Pulmonary artery endothelial cell (primary cell): ENCODE measurements at places on chromosomes 1 and 21. TPM values are rescaled to one million over a fixed set of nuclear protein-coding genes. Genes with fewer than 3 reads are reported as not detected.

IFNAR1 gene
- 20.1 and 28.5 TPM in 2 replicates for total RNA-seq

DVL1 gene
- total RNA-seq, result 57.5 and 60.5 TPM in 2 replicates

CXADR gene
- total RNA-seq, result 4.4 and 7.6 TPM in 2 replicates

KIRREL1 gene
- 35.9 and 42.8 TPM in 2 replicates for total RNA-seq

CTSS gene
- total RNA-seq, result 31.1 and 33.7 TPM in 2 replicates

USH2A gene
- not detected in 2 replicates for total RNA-seq

ZBTB8B gene
- under 0.01 and 0.07 TPM in 2 replicates for total RNA-seq

AMY1A gene
- total RNA-seq, result not detected in 2 replicates

COL16A1 gene
- 0.33 and 0.53 TPM in 2 replicates for total RNA-seq

PLA2G4A gene
- total RNA-seq, result 18.6 and 18.9 TPM in 2 replicates

RPTN gene
- total RNA-seq, result not detected in 2 replicates

TNNI3K gene
- 0.20 TPM in 1 of 2 replicates, not detected in the other for total RNA-seq

ILDR2 gene
- total RNA-seq, result not detected in 2 replicates

PRXL2B gene
- 29.9 and 36.0 TPM in 2 replicates for total RNA-seq

KLHDC8A gene
- total RNA-seq, result not detected in 2 replicates

GRCh38 chr1:89337903-89338302, 26.0 kb upstream of the GBP6 start:
- DNase-seq, result no peak

- peak; percentile 64 for DNase-seq
These were observed 19.8 kb downstream of the SELP start for GRCh38 chr1:169610108-169610507.

DNA sequence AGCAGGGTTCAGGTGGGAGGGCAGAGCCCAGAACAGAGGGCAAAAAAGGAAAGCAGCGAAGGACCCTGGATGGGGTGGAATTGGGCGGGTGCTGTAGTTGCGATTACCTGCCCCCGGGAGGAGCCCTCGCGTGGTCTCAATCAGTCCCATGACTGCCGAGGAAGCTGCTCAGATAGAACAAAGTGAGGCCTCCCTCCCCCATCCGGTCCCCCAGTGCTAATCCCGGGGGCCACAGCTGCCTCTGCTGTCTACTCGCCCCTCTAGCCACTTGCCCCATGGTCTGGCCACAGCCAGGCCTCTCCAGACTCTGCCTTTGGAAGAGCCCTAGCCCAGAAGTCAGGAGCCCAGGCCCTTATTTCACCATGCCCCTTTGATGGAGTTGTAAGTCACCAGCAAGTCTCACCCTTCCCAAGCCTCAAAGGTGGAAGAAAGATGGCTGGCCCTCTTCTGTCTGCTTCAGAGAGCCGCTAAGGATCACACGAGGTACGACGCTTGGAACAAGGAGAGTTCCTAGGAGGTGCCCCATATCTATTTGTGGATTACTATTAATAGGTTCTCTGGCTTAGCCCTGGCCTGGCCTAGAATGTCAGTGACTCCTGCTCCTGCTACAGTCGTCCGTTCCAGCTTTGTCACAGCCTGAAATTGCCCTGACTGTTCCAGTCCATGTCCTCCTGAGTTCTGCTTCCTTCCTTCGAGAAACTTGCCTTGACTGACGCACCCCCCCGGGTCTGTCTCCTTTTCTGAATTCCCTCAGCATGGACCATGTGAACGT, 16.4 kb downstream of the ECHDC2 start:
- DNase-seq, result no peak

- no peak for DNase-seq
These were observed 56.1 kb downstream of the LMX1A start for GRCh38 chr1:165300400-165300903.

- DNase-seq, result no peak
These were observed 5.9 kb downstream of the TARBP1 start for GRCh38 chr1:234473118-234473517.

- no peak for DNase-seq
These were observed 2.7 kb downstream of the RBM15 start for GRCh38 chr1:110341872-110342331.

- DNase-seq, result no peak
These were observed 581.3 kb upstream of the BEND5 start for GRCh38 chr1:49358036-49358435.

DNA sequence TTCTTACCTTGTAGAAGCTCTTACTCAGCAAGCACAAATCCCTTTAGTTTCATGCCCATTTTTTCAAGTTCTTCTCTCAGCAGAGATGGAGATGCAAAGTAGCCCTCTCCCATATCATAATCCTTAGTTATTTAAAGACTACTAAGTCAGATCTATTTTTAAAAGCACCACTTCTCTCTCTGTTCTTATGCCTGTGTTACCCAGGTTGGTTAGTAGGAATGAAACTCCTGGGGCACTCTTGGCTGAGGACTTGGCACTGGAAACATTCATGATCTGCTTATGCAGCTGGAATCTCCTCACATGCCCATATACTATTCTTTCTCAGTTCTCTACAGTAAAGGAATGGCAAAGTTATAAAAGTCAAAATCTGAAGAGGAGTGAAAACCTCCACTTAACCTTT, 51.9 kb upstream of the PPP2R5A start:
- DNase-seq, result no peak

- no peak for DNase-seq
These were observed 2.6 kb downstream of the HDGF start for GRCh38 chr1:156748670-156749418.

DNA sequence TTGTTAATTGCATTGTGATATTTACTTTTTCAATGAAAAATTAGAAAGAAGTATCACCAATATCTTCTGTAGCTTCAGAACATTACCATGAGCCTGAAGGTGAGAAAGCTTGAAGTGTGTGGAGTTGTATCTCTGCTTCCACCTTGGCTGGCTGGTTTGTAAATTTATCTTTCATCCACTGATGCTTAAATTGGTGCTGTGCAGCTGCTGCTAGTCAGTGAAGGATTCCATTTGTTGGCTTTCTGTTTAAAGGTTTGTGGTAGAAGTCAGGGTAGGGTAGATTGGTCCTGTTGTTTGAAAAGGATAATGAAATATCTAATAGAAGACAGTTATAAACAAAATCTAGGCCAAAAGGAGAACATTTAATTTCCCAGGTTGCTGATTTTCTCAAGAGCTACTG, 105.7 kb downstream of the C1orf21 start:
- DNase-seq, result no peak

- DNase-seq, result no peak
These were observed 81.9 kb downstream of the SIPA1L2 start for GRCh38 chr1:232547938-232548484.

GRCh38 chr21:32329776-32330175, 31.1 kb downstream of the MRAP start:
- DNase-seq, result peak; percentile 20

GRCh38 chr1:153485863-153486262, 25.4 kb upstream of the S100A7 start:
- DNase-seq, result no peak

DNA sequence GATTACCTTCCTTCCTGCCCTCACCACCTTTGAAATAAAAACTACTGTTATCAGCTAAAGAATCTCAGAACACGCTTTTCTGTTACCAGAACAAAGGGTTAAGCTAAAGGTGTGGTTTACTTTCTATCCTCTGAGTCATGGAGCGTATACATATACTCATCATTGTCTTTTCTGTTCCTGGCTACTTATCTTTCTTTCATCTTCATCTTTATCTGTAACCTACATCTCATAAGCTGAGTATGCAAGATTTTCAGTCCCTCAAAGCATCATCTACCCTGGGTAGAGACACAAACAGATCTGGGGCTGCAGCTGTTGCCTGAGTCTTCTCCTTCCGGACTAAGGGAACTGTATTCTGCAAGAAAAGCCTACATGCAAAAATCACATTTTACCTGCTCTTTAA, 75.6 kb downstream of the LMO4 start:
- DNase-seq, result no peak

DNA sequence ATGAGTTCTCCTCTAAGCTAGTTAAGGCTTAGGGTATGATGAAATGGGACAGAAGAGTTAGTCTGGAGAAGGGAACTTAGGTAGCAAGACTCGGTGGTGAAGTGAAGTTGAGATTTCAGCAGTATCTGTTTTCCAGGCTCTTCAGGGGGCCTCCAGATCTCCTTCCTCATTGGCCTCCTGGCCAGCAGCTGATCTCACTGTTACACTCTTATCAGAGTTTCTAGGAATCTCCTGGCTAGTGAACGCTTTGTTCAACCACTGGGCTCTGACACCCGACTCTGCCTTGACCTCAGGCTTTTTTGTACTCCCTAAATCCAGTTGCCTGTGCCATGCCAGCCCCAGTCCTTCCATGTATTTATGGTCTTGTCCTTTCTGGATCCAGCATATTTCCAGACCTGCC, 311.0 kb downstream of the ASTN1 start:
- DNase-seq, result no peak

DNA sequence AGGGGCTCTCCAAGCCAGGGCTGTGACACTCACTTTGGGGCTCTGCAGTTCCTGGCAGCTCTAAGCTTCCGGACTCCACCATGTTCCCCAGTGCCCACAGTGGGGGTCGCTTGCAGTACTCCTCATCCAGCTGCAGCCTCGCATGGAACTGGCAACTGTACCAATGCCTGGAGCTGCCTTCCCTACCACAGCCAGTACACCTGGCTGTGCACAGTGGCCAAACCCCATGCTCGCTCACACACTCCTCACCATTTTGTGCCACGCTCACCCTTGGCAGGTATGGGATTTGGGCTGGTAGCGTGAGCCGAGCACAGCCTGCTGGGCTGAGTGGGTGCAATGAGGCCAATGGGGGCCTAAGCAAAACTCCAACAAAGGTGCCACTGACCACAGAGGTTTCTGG, 1369.9 kb downstream of the KCNT2 start:
- no peak for DNase-seq

- peak; percentile 17 for DNase-seq
These were observed 18.2 kb upstream of the FCGR2A start for GRCh38 chr1:161486806-161487741.

DNA sequence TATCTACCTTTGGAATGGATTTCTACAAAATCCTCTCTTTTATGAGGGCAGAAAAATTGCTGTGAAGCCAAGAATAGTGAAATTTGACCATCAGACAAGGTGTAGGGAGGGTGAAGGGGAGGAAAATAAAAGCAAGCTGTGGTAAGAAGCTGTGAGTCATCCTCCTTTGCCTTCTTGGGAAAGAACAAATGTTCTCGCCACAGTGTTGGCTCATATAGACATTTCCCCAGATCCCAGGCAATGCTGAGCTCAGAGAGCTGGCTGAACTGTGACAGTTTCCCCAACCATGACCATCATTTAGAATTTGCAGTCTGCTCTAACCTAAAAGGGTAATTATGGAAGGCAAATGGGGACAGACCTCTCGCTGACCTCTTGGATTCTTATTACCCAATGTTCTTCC, 235.4 kb downstream of the PBX1 start:
- no peak for DNase-seq

DNA sequence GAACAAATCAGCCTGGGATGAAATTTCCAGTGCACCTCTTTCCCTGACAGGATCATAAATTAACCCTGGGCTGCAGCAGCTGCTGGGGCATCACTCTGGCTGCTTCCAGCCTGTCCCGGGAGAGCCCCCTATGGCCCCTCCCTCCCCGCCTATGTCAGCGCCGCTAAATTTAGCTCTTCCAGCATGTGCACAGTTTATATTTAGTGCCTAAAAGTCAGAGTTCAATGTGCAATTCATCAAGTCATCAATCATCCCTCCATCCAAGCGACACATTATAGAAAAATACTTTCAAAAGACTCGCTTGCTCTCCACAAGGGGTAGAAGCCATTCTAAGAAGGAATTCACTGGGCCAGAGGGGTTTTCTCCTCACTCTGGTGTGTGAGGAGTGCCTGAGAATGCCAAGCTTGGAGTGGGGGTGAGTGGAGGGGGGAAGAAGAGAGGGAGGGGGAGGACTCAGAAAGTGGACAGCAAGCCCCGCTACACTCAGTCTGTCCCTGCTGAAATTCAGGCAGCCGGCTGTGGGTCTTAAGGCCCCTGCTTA, 37.4 kb downstream of the XCL1 start:
- DNase-seq, result no peak

GRCh38 chr1:45913183-45913683, 109.8 kb downstream of the MAST2 start:
- DNase-seq, result no peak

GRCh38 chr1:151311589-151312331, 15.5 kb downstream of the PI4KB start:
- DNase-seq, result peak; percentile 81

GRCh38 chr21:38170283-38170682, 86.5 kb upstream of the KCNJ15 start:
- DNase-seq, result no peak

GRCh38 chr1:226541631-226542622, 6.6 kb upstream of the STUM start:
- DNase-seq, result no peak

DNA sequence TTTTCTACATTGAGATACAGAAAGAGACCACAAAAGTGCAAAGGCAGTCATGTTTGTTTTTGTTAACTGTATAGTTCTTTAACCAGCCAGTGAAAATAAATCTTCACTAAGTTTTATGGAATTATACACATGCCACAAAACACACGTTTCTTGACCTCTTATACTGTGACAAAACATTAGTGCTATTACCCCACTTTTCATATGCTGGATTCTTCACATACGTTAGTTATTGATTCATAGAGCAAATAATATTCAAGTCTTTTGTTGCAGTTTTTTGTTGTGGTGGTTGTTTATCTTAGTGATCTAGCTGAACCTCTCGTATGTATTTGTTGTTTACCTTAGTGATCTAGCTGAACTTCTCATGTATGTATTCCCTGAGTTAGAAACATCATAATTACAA, 28.0 kb downstream of the LYPLAL1 start:
- DNase-seq, result no peak

- DNase-seq, result no peak
These were observed at the start of gene SELE for GRCh38 chr1:169733924-169734323. TSS of gene SELE (minus strand) at chr1:169734079. CDS start at chr1:169733612, 467 bp downstream.

- no peak for DNase-seq
These were observed 67.8 kb upstream of the POU3F1 start for GRCh38 chr1:38114241-38115026.

- DNase-seq, result no peak
These were observed 50.3 kb downstream of the CASQ2 start for GRCh38 chr1:115718011-115718754.

GRCh38 chr1:173496757-173497320, 19.7 kb downstream of the PRDX6 start:
- no peak for DNase-seq

DNA sequence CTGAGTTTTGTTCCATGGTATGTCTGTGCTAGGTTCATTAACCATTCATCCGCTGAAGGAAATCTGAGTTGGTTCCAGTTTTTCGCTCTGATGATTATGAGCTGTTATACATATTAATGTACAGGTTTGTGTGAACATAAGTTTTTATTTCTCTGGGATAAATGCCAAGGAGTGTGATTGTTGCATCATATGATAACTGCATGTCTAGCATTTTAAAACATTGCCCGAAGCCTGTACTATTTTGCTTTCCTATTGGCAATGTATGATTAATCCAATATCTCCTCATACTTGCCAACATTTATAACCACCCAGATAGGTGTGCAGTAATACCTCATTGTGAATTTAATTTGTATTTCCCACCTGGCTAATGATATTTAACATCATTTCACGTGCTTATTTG, 322.7 kb downstream of the ZNF326 start:
- DNase-seq, result no peak

- DNase-seq, result no peak
These were observed 121.7 kb upstream of the KIAA0040 start for GRCh38 chr1:175314300-175314699.
